GM13976 (cell line): ENCODE measurements at places on chromosomes 6 and 20.

GRCh38 chr6:95133578-95133977 is 443.8 kb upstream of the MANEA start:
- DNase-seq = no peak

DNA sequence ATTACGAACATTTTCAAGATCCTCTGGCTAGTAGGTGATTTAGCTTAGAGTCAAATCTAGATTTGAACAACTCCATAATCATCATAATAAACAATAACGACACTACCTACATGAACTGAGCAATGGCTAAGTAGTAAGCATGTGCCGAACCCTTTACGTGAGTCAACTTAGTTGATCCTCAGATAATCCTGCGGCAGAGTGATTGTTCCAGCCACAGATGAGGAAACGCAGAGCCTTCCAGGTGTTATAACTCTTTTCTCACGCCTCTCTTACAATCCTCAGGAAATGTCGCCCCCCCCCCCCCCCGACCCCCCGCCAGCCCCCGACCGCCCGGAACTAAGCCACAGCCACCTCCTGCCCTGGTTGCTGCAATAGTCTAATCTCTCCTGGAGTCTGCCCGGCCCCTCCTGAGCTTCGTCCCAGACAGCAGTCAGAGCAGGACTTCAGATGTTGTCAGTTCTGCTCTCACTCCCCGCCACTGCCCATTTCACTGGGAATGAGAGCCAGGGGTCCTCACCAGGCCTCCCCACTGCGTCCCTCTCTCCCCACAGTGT is 141.5 kb upstream of the AGPAT4 start:
- no peak for DNase-seq

DNA sequence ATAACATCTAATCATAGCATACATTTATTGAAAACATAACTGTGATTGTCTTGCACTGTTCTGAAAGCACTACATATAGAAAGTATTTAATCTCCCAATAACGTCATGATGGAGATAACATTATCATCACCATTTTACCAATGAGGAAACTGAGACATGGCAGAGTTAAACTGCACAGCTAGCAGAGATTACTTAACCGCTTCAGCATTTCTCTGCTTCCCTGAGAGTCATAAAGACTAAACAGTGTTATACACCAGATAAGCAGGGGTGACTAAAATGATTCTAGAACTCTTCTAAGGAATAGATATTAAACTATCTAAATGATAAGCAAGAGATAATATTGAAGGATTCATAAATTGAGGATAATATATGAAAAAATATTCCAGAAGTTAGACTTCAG is 183.2 kb upstream of the BMP5 start:
- no peak for DNase-seq

- no peak for DNase-seq
Observed at GRCh38 chr6:126721581-126722160, 381.8 kb downstream of the CENPW start.

DNA sequence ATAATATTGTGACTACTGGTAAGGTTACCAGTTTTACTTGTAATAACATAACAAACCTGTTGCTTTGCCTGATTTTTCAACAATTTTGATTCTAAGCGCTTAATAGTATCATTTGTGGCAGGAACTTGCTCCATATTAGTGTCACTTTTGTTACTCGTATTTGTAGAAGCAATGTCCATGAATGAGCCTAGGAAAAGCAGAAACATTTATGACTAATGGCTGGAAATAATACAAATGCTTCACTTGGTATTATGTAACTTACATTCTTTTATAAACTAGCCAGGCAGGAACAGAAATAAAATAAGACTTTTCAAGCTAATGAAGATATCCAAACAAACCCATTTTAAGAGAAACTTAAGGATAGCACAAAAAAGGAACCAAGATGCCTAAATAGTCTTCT is 38.9 kb downstream of the MAP3K7 start:
- DNase-seq = no peak

DNA sequence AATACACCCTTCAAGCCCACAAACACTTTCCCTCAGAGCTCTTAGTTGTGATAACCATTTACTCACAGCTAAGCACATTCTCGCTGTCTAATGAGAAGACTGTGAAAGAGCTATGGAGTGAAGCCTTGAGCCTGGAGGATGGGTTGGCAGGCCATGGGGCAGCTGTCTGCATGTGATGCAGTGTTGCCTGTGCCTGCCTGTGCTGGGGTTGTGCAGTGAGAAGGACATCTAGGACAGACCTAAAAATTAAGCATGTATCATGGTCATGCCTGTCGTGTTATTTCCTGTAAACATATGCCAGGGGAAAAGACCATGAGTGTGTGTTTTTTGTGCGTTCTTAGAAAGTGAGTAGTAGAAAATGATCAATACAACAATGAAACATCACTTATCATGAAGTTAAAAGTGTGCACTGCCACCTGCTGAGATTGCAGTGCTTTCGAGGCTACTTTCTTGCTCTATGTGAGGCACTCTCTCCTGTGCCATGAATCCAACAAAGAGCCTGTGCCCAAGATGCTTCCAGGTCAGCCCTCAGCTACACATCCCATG is 8.1 kb upstream of the ZC3H12D start:
- DNase-seq = no peak

DNA sequence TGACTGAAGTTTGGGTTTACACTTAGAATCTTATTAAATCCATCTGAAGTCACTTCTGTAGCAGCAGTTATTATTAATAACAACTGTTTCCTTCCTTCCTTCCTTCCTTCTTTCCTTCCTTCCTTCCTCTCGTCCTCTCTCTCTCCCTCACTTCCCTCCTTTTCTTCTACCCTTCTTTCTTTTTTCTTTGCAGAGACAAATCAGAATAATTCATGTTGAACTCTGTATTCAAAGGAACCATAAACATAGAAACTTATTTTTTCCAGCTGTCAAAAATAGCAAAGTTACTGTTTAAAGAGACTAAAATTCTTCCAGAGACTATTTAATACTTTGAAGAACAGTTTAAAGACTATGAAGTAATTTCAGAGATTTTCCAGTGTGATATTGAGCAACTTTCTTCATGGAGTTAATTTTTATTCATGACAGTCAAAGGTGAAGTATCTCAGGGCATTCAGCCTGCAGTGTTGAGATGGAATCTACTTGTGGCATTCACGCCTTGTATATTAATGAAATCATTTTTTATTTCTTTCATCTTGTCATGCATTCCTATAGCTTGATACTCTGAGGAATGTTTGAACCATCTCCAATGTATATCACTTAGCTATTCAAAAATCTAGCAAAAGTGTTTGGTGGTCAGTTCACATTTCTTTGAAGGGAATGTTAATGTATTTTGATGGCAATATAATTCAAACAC is 109.7 kb downstream of the BCAS1 start:
- no peak for DNase-seq

DNA sequence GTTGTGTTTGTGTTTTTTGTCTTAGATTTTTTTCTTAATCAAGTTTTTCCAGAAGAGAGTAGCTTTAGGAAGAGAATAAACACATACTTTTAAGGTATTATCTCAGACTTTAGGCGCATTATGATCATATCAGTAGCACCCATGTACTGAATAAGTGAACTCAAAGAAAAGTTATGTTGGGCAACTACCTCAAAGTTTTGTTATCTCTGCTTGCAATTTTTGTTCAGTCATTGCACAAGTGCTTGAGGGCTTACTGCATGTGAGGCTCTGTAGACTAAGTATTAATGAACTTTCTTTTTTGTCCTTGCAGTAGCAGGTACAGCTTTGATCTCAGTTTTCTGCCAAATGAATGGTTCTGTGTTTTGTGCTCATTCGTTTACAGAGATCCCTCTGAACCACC is 189.0 kb downstream of the SLC16A10 start:
- DNase-seq = no peak

GRCh38 chr6:41546866-41547798 is 951 bp downstream of the FOXP4 start:
- peak; percentile 57 for DNase-seq

DNA sequence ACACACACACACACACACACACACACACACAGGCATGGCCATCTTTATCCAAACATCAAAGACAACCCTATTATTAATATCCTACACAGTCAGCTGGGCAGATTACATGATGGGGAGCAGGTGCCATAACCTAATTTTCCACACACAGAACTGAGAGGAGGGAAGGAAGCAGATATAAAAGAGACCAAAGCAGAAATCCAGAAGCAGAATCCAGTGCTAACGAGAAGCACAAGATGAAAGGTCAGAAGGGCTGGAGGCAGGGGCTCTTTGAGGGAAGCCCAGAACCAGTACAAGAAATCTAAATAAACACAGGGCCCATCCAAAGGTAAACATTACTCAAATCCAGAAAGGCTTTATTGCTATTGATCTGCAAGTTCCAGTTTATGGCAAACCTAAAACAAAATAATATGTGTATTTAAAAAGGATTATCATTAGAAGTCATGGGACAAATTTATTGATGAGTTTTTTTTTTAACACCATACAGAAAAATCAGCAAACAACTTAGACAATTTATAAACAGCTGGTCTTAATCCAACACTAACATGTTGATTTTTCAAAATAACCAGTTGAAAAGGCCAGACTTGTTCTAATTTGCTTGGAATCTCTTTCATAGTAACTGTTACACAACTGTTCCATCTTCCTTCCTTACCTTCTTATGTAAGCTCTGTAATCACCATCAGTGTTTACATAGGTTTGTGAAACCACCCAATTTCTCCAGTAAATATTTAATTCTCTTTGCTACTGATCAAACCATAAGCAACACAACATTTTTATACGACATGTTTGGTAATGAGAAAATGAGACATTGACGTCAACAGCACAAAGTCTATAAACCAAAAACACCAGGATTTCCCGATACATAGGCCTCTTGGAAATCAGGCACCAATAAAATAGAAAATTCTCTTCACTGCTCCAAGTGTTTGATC is 34.2 kb downstream of the SLC23A2 start:
- no peak for DNase-seq

DNA sequence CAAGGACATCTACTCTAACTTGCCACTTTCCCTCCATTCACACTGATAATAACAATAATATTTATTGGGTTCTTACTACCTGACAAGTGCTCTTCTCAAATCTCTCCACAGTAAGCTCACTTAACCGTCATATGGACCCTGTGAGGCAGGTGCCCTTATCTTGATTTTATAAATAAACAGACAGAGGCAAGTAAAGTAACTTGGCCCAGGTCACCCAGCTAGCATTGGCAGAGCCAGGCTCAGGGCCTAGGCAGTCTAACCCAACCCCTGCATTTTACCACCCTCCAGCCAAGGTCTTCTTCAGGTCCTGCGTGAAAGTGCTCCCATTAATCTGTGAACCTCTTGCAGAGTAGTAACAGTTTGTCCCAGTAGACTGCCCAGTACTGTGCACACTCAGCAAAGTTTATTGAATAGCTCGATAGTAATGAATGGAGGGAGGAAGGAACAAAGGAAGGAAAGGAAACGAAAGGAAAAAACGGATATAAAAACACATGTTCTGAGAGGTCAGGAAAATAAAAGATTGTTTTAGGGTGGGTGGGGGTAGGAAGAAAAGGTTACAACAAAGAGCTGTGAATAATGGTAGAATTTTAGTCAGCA is 17.0 kb upstream of the STX11 start:
- no peak for DNase-seq

DNA sequence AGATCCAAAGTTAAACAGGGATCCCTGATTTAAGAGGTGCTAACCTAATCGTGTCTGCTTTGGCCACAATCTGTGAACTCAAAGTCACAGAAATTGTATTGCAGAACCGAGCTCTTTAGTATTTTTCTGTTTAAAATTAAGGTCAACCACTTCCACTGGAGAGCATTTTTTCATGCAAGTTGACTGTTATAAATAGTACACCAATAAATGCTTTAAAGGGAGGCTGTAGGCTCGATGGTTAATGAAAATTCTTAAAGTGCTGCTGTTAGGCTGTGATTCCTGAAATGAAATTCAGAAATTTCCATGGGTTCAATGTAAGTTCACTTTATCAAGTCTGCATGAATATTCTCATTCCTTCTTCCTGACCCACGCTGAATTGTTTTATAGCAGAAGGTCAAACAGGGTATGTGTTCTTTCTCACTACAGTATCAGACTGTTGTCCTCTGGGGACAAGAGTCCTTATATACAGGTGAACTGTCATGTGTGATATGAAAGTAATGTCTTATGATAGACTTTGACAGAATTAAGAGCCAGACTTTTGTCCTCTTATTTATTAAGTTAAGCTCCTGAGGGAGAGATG is 92.5 kb upstream of the HDGFL1 start:
- no peak for DNase-seq

DNA sequence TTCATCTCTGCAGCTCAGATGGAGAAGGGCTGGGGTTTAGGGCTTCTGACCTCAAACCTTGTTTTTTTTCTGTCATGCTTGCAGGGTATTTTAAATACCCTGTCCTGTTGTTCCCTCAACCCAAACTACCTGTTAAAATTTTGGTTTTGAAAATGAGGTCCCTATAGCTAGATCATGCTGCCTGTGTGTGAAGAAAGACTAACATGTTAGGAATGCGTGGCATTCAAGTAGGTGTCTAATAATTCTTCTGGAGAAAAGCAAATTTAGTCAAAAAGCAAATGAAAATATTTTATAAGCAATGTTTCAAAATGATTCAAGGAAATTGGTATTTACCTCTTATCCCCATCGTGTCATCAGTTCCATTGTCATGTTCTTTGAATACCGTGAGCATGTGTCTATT is 77.2 kb upstream of the C20orf144 start:
- no peak for DNase-seq

GRCh38 chr20:53678315-53678989 is 84.8 kb upstream of the ZNF217 start:
- no peak for DNase-seq

- DNase-seq = no peak
Observed at GRCh38 chr6:122652431-122652830, 42.2 kb downstream of the PKIB start.

- DNase-seq = no peak
Observed at GRCh38 chr6:108556250-108556649, 4.5 kb upstream of the FOXO3 start.

DNA sequence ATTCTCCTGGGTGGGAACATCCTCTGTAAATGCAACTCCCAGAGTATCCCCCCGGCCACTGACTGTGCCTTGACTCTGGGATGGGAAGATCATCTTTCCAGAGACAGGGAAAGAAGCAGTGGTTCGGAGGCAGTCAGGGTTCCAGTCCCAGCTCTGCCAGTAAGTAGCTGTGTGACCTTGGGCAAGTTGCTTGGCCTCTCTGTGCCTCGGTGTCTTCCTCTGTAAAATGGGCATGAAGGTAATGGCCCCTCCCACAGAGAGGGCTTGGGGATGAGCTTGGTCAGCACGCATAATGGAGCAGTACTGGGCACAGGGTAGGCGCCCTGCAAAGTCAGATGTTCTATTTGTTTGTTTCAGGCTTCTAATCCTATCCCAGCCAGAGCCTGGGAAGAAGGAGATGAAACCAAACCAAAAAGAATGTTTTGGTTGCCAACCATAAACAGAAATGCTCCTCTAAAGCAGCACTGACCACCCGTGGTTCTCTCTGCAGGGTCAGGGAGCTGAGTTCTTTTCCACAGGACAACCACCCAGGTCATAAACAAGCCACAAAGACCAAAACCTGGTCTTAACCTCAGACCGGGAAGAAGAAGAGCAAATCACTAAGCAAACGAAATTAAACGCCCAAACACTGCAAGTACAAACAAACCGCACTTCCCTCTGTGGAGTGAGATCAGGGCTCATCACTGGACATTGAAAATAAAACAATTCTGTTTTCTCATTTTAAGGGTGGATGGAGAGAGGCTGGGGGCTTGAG is 381.0 kb upstream of the SULF2 start:
- DNase-seq = no peak

GRCh38 chr20:56245761-56246160 is 2.8 kb upstream of the MC3R start:
- DNase-seq = no peak

- DNase-seq = no peak
Observed at GRCh38 chr20:40591536-40591935, 97.5 kb downstream of the MAFB start.

- DNase-seq = no peak
Observed at GRCh38 chr6:38651121-38651784, 11.5 kb upstream of the BTBD9 start.

GRCh38 chr6:150228072-150228733 is 85.4 kb downstream of the PPP1R14C start:
- no peak for DNase-seq
